ENCODE measurements at places on chromosomes 1 and 21.

DNA sequence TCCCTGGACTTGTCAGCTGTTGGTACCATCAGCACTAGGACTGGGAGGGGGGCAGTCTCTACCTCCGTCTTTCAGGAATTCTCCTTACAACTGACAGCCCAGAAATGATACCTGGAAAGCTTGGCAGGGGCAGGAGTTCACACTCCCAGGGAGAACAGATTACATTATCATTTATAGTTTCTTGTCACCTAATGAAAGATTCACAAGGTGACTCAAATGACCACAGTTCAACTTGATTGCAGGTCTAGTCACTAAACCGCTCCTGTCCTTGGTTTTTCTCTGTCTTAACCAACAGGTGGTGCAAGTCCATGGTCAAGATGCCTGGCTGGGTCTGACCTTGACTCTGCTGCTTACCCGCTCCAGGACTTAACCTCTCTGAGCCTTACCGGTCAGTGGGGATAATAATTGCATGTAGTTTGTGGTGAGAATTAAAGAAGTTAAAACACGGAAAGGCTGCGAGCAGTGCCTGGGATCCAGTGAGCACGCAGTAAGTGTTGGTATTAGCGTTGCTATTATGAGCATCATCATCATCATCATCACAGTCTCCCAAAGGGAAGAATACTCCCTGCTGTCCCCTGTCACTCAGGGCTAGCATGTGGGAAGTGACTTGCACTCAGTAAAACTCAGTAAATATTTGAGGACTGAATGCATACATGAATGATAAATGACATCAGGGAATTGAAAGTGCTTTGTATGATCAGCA lies 125.3 kb upstream of the CD34 start:
- DNase-seq, result no peak

- DNase-seq, result no peak
Observed at GRCh38 chr1:102566182-102566581, 542.1 kb downstream of the COL11A1 start.

DNA sequence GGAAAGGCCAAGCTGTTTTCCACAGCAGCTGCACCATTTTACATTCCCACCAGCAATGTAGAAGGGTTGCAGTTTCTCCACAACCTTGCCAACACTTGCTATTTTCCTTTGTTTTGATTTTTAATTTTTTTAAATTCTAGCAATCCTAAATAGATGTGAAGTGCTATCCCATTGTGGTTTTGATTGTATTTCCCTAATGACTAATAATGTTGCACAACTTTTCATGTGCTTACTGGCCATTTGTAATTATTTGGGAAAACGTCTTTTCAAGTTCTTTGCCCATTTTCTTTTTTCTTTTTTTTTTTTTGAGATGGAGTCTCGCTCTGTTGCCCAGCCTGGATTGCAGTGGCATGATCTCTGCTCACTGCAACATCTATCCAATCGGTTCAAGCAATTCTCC lies 53.9 kb downstream of the VCAM1 start:
- no peak for DNase-seq

- no peak for DNase-seq
Observed at GRCh38 chr21:27261676-27262075, 294.8 kb upstream of the ADAMTS5 start.

GRCh38 chr21:23853796-23854379 lies 1753.4 kb downstream of the MRPL39 start:
- no peak for DNase-seq

GRCh38 chr1:230105245-230105753 lies 38.3 kb downstream of the GALNT2 start:
- DNase-seq, result no peak

DNA sequence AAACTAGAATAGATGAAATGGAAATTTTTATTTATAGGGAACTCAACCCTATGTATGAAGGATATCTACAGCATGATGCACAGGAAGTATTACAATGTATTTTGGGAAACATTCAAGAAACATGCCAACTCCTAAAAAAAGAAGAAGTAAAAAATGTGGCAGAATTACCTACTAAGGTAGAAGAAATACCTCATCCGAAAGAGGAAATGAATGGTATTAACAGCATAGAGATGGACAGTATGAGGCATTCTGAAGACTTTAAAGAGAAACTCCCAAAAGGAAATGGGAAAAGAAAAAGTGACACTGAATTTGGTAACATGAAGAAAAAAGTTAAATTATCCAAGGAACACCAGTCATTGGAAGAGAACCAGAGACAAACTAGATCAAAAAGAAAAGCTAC lies 7.9 kb downstream of the USP1 start:
- no peak for DNase-seq

DNA sequence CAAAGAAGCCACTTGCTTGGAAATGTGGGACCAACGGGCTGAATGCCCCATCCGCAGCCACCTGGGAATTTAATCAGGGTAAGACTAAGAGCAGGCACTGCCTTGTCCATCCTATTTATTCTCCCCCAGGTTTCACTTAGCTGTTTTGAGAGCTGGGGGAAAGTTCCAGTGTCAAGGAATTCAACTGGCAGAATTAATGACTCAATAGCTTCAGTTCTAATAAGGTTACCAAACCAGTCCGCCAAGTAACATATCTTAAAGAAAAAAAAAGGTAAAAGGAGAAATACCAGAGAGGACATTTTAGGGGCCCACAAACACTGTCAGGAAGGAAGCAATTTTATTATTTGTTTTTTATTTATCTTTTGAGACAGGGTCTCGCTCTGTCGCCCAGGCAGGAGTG lies 157.6 kb upstream of the SOD1 start:
- DNase-seq, result no peak

GRCh38 chr1:226111098-226111882 lies 48.8 kb downstream of the H3-3A start:
- DNase-seq, result no peak

DNA sequence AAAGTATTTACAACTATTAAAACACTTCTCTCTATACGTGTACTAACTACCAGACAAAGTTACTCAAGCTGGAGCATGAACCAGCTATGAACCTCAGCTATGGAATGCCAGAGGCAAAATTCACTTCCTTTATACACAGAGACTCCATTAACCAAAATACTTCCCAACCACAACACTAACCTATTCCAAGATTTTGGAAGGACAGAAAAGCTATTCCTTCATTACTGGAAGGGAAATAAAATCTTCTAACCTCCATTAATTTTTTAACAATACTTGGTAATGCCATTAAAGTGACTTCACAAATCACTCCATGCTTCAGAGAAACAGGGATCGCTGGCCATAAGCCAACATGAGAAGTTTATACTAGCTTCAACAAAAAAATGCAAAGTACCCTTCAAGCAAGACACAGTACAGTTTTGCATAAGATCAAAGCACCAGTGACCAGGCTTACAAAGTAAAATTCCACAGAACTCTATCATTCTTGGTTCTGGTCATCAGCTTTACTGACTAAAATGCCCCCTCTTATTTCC lies 58.0 kb downstream of the PUM1 start:
- DNase-seq, result no peak

DNA sequence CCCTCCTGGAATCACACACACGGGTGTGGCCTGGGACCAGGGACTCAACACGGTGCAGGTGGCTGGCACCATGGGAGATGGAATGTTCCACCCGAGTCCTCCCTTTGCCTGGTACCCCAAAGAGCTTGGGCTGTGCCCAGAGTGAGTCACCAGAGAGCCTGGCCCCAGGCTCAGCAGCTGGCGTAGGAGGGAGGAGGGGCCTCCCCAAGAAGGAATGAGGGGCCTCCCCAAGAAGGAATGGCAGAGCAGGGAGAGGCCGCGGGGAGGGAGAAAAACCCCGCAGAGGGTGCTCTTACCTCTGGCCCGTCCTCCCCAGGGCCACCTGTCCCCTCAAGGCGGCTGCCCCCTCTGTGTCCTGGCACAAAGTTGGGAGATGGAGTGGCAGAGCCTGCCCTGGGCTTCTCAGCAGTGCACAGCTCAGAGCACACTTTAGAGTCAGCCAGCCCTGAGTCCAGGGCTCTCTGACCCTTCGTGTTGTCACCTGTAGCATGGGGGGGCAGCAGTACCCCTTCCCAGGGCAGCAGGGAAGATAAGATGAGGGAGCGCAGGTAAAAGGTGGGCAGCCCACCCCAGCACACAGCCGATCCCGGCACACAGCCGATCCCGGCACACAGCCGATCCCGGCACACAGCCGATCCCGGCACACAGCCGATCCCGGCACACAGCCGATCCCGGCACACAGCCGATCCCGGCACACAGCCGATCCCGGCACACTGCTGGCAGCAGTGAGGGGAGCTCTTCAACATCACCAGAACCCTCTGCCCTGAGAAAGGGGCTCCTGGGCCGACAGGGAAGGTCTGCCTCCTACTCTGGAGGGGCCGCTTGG lies 20.2 kb upstream of the KCNAB2 start:
- DNase-seq, result peak; percentile 16

- no peak for DNase-seq
Observed at GRCh38 chr21:28106370-28106890, 886.2 kb downstream of the LTN1 start.

DNA sequence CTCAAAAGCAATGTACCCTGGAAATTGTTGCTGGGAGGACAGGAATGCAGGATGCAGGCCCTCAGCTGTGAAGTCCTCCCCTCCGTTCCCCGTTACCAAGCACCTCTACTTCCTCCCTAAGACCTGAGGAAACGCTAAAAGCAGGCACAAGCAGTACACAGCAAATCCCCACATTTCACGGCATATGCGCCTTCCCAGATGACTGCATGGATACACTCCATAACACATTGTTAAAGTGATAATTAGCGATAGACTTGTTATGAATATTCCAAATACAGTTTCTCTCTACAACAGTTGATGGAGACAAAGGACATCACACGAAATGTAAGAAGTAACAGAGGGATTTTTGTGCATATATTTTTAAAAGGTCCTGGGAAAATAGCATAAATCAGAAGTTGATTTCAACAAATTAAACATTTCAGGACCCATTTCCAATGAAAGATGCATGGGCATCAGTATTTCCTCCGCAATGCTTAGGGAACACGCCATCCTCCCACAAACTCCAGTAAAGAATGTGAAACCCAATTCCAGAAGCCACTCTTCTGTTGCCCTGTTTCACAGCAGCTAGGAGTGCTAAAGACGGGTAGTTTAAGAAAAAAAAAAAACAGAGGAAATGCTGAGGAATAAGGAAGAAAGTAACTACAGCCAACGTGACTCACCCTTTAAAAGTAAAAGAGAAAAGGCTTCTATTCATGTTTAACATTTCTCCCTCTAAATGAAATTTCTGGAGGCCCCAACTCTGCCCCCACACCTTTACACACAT lies 75.5 kb downstream of the HIVEP3 start:
- DNase-seq, result no peak

GRCh38 chr1:168897249-168897648 lies 168.2 kb upstream of the DPT start:
- no peak for DNase-seq

DNA sequence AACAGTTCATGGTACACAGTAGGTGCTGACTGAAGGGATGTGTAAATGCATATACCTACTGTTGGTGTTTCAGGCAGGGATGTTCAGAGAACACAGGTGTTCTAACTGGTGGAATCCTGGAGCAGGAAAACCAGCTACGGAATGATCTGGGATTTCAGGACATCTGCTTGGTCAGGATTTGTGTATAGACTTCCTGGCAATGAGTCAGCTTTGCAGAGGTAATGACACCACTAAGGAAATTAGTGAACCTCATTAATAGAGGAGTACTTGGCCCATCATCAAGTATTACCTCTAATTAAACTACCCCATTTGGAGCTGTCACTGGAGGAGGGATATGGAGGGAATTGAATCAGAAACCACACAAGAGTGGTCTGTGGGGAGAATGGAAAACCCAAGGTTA lies 7.3 kb downstream of the MRPL37 start:
- no peak for DNase-seq

GRCh38 chr1:156559797-156560385 lies 12.5 kb downstream of the IQGAP3 start:
- no peak for DNase-seq

- DNase-seq, result no peak
Observed at GRCh38 chr21:16583556-16583955, 853.8 kb downstream of the USP25 start.

DNA sequence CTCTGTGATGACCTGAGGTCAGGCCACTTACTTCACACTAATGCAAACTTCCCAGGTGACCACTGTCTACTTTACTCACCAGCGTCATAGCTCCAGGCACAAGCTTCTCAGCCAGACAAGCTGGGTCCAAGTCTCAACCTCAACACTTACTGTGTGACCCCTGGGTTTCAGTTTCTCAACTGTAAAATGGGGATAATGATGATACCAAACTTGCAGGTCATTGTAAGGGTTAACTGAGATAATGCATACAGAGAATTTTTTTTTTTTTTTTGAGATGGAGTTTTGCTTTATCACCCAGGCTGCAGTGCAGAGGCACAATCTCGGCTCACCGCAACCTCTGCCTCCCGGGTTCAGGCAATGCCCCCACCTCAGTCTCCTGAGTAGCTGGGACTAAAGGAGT lies 34.7 kb downstream of the AK2 start:
- DNase-seq, result no peak

- DNase-seq, result no peak
Observed at GRCh38 chr21:46069719-46070279, 28.1 kb upstream of the COL6A2 start.

- DNase-seq, result no peak
Observed at GRCh38 chr1:227255086-227255732, 63.1 kb downstream of the CDC42BPA start.

DNA sequence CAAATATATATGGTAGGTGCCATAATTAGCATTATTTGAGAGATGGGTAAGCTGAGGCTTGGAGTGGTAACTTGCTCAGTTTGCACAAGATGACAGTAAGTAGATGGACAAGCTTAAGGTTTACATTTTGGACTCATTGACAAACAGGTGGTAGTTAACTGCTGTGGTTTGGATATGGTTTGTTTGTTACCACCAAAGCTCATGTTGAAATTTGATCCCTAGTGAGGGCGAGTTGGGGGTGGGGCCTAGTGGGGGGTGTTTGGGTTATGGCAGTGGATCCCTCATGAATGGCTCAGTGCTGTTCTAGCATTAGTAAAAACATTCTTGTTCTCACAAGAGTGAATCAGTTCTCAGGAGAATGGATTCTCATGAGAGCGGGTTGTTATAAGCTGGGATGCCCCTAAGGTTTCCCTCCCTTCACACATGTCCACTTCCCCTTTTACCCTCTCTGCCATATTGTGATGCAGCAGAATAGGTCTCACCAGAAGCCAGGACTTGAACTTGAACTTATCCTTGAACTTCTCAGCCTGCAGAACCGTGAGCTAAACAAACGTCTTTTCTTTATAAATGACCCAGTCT lies 6.6 kb upstream of the PRRX1 start:
- no peak for DNase-seq

- no peak for DNase-seq
Observed at GRCh38 chr1:212302745-212303383, 17.7 kb downstream of the PPP2R5A start.

GRCh38 chr1:47031059-47031458 lies 7.6 kb downstream of the CYP4X1 start:
- DNase-seq, result no peak

DNA sequence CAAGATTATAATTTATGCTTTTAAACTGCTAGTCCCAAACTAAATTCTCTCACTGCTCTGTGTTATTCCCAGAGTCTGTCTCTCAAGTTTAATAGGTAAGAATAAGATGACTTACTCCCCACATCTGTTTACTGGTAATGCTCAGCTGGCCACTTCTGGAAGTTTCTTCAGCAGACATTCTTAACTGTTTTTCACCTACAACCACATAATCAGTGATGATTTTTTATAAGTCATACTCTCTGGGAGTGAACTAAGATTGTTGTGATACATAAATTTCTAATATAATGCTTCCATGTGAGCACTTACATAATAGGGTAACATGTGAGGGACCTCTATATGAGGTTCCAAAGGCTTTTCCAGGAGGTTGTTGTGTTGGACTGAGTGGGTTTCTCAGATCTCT lies 8.7 kb downstream of the SLAMF7 start:
- DNase-seq, result no peak

GRCh38 chr1:109225711-109226445 lies 12.2 kb downstream of the SARS1 start:
- no peak for DNase-seq

All from stimulated activated CD4-positive, alpha-beta T cell treated with anti-CD3 and anti-CD28 coated beads, Interleukin-15, amount 100 ng/mL, for 1 hour (primary cell).